ENCODE measurements at places on chromosomes 4 and X.

- DNase-seq, result no peak
These were observed 257.0 kb upstream of the AGTR2 start for GRCh38 chrX:115913575-115913974.

GRCh38 chr4:89834486-89835209 is 2.3 kb downstream of the SNCA start:
- DNase-seq, result no peak

- DNase-seq, result no peak
These were observed 216.1 kb downstream of the STK32B start for GRCh38 chr4:5267408-5267807.

- no peak for DNase-seq
These were observed 4.8 kb upstream of the PRSS12 start for GRCh38 chr4:118357601-118358000.

DNA sequence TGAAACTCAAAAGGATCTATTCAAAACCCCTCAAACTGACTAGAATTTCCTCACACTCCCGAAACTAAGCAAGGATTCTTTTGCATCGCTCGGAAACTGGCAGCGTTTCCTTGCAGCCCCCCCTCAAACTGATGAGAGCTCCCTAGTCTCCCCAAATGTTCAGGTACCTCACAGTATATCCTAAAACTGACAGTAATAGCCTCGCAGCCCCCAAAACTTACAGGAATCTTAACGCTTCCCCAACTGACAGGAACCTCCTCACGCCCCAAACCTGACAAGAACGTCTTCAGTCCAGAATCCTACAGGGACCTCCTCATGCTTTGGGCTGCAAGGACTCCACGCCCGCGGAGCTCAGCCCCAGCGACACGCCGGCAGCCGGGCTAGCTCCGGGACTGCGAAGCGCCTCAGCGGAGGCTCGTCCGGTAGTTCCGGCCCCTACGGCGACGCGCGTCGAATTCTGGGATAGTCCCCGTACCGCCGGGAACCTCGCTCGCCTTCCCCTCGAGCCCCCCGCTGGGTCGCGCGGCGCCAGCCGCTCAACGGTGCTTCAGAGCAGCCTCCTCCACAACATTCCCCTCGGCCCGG is 640 bp downstream of the PHF8 start:
- peak; percentile 14 for DNase-seq

DNA sequence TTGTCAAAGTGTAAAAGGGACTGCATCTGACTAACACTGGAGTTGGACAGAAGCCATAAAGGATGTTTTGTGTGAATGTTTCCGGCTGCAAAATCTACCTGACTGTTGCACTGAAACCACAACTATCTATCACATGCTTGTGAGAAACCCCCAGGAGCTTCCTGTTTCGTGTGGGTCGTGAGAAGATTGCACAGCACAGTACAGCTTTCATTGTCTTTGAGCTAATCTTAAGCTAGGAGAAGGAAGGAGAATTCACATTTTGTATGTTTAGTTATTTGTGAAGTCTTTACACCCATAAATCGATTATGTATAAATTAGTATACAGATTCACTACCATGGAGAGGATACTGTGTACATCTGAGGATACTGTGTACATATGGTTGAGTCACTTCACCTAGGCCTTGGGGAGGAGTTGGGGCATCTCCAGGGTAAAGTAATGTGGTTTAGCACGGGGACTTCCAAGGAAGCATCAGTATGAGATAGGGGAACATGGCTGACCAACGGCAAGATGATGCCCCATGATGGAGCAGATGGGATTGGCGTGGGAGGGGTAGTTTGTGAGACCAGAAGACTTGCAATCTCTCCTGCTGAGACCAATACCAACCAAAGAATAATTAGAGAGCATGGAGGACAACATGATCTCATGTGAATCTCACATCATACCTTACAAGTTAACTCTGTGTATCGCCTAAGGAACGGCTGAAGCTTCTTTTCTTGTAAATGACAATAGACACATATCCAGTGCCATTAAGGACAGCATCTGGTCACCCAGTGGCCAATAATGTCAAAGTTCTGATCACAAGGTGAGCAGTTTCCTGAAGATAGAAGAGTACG is 43.1 kb upstream of the FAM9C start:
- peak; percentile 2 for DNase-seq

DNA sequence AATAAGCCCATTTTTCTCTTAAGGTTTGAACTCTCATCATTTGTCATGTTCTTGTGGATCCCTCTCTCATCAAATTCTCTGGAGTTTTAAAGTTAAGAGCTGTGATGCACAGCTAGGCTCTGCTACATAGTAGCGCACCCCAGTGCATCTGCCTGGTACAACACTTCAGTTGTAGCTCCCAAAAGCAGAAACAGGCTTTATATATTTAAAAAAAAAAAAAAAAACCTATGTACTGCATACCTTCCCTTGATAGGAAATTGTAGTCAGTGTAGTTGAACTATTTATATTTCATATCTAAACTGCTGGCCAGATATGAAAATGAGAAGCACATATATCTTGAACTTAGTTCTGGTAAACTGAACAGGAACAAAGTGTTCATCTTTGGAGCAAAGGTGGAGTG is 131.4 kb downstream of the KLHL13 start:
- no peak for DNase-seq
